Cortex of kidney (tissue), 1 donor: ENCODE measurements at places on chromosomes 5 and 9.

- no peak for DNase-seq
Measured at GRCh38 chr5:169862391-169862811, 117.9 kb downstream of the INSYN2B start.

DNA sequence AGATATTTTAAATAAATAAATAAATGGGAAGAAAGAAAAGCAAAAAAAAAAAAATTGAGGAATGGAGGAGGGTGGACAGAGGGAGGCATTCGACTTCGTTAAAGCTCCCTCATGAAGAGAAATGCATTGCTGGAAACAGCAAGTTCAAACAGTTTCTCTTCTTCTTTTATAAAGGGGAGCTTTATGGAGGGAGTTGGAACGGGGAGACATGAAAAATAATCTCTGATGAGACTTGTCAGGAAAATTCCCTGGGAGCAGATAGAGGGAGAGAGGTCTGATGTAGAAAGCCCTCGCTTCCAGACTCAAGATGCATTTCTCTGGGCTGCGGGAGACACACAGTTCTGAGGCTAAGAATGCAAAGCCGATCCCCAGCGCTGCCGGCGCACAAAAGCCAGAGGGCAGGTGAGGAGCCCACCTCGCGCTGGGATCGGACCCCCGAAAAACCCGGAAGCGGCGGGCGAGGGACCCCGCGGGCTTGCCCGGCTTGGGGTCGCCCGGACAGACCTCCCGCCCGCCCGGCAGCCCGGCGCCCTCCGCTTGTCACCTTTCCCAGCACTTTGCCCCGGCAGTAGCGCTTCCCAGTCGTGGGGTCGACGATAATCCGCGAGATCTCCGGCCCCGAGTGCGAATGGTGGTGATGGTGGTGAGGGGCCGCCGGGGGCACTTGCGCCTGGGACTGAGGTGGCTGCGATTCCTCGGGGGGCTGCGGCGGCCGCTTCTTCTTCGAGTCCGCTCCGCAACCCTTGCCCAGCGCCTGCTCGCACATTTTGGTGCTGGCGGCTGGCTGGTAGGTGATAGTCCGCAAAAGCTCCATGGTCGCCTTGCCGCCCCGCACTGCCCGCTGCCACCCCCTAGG lies 512 bp downstream of the PLK2 start:
- no peak for DNase-seq

- no peak for DNase-seq
Measured at GRCh38 chr5:132273631-132274030, 16.1 kb downstream of the PDLIM4 start.

- DNase-seq, result no peak
Measured at GRCh38 chr5:44233691-44234090, 155.5 kb downstream of the FGF10 start.

GRCh38 chr5:81300921-81301270 lies 491 bp upstream of the ZCCHC9 start:
- DNase-seq, result no peak

DNA sequence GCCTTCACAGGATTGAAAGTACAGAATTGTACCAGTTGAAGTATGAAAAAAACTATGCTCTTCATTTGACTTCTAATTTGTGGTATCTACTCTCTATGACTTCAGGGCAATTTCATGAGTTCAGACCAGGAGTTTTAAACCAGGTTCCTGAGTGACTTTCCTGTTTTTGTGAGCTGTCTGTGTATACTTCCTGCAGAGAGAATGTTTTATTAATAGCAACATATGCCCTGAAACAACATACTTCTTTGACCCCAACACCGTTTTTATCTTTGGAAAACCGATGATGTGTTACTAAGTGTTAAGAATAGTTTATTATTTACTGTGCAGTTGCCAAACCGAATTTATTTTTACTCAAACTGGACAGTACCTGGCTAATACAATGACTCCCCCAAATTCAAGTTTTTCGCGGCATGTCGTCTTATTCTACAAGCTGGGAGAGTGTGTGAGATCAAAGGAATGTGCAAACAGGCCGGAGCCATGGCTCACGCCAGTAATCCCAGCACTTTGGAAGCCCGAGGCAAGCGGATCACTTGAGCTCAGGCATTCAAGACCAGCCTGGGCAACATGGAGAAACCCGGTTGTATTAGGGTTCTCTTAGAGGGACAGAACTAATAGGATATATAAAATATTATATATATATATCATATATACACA lies 58.7 kb upstream of the ERBIN start:
- no peak for DNase-seq

DNA sequence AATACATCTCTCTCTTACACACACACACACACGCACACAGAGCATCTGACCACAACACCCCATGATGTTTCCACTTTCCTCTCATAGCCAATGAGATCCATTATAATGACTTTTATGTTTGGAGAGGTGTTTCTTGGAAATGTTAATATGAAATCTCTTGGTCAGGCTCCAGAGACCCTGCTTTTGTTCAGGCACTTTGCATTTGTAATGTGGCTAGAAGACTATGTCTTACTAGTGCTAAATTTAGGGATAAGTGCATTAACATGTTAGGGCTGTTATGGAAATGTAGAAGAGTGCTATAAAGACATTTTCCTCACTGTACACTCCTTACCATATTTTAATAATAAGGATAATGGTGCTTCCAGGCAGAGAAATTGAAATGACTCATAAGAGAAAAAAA lies 3.8 kb downstream of the CDH9 start:
- no peak for DNase-seq

GRCh38 chr9:131709771-131710431 lies 30.0 kb downstream of the RAPGEF1 start:
- DNase-seq, result no peak

- no peak for DNase-seq
Measured at GRCh38 chr5:116858705-116859333, 284.2 kb upstream of the SEMA6A start.

DNA sequence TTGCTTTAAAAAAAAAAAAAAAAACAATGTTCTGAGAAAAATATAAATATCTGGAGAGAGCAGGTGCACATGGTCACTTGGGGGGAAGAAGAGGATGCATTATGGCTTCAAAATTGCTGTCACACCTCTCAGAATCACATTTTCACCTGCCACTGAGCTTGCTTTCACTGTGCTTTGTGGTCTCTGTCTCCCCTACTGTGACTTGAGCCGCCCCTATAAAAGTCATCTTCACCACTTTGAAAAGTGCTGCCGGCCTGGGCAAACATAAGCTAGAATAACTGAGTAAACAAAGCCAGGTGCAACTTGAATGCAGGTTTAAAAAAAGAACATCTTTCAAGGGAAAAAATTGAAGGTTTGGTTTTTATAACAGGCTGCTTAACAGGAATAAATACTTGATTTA lies 368.1 kb upstream of the GRIA1 start:
- DNase-seq, result no peak
